ENCODE measurements at places on chromosomes 16 and 17.
A peak's percentile ranks its signal among the peaks of the same experiment; 100 is the strongest.

DNA sequence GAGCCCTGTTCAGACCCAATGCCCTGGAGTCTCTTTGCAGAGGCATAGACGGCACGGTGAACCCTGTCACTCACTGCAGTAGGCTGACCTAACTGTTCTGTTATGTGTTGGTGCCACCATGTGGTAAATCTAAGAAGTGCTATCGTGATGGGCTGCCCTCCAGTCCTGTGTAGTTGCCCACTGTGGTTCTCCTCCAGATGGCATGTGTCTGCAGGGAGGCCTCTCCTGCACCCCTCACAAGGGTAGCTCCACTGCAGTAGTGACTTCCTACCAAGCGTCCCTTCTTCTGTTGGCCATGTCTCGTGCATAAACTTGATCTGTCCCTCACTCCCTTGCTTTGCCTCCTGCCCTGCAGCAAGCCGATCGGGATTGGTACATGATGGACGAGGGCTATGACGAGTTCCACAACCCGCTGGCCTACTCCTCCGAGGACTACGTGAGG lies 5.8 kb downstream of the DHX38 start:
- DNase-seq = peak; percentile 76

DNA sequence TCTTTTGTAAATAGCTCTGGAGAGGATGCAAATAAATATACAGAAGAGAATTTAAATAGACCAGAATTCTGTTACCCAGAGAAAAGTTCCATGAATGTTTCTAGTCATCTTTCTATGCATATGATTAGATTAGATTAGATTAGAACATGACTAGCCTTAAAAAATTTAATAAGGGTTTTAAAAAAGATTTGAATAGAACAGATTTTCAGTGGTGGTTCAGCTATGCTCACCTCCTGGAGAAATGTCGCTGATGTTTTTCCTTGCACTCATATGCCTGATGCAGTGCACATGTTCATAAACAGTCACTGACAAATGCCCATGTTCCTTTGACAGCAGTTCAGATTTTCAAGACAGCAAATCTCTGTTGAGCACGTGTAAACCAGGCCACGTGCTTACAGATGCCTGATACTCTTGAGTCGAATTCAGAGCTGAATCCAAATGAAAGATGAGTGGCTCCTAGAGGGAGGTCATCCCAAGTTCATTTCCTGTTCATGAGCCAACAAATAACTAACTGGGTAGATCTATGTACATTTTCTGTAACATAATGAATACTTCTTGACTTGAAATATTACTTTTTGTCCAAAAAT lies 19.9 kb upstream of the RAB11FIP4 start:
- DNase-seq = no peak

- peak; percentile 88 for DNase-seq
Observed at GRCh38 chr17:42819939-42820535, 4.0 kb downstream of the BECN1 start.

GRCh38 chr17:7460850-7461660 lies 16.2 kb downstream of the CHRNB1 start:
- DNase-seq = peak; percentile 78

DNA sequence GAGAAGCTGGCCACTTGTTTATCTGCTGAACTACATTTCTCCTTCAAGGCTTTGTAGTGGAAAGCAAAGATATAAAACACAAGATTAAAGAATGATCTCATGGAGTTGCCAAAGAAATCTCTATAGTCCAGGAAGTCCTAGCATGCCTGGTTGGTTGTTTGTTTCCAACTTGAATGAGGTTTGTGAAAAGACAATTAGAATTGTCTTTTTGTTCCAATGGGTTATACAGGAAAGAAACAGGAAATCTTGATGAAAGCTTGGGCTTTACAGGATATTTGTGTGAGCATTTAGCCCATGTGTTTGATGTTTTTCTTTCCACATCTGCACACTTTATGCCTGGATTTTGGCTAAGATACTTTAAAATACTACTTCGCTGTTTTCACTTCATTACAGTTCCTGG lies 273.4 kb downstream of the CEP112 start:
- DNase-seq = no peak

DNA sequence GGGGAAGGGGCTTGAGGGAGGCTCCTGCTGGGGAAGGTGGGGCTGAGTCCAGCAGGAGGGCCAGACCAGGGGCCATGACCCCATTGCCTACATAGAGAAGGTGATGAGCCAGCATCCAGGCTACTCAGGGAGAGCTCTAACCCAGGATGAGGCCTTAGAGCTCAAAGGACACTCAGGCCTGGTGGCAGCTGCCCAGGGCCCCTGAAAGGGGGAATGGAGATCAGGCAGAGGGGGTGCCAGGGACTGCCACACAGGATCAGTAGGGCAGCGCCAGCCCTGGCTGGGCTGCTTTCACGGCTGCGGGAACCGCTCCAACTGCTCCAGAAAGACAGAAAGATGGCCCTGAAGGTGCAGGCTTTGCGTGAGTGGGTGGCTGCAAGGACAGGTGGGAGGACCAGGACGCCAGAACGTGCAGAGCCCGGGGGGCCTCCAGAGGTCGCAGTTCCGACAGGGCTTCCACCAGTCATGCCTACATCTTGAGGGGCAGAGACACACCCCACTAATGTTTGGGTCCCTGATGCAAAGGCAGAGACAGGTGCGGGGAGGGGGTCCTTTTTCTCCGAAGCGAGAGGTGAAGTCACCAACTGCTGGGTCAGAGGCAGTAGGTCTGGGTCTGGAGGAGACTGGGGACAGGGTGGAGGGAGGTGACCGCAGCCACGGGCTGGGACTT lies 882 bp upstream of the ATP6V0C start:
- peak; percentile 67 for DNase-seq

- peak; percentile 57 for DNase-seq
Observed at GRCh38 chr16:74749291-74750055, 25.1 kb downstream of the FA2H start.

DNA sequence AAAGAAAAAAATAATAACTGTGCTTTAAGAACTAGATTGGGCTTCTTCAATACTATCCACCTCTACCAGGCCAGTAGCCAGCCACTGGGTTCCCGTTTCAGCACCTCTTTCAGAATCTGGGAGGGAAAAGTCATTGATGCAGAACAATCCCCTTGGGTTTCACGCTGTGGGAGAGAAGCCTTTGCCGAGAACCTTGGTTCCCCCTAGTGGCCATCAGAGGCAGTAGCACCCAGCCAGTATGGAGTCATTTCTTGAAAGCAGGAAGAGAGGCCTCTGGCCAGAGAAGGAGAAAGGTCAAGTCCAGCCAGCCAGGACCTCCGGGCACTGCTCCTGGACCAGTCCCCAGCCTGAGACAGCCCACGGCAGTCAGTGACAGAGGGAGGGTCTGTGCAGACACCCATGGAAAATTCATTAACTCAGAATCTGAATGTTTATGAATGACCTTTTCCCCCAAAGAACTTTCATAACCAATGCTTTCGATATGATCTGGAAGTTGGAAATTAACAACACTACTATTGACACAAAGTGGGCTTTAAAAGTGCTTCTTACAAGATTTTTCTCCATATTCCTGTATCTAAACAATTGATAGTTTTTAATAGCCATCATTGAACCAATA lies 51.2 kb upstream of the CDH5 start:
- peak; percentile 89 for DNase-seq

DNA sequence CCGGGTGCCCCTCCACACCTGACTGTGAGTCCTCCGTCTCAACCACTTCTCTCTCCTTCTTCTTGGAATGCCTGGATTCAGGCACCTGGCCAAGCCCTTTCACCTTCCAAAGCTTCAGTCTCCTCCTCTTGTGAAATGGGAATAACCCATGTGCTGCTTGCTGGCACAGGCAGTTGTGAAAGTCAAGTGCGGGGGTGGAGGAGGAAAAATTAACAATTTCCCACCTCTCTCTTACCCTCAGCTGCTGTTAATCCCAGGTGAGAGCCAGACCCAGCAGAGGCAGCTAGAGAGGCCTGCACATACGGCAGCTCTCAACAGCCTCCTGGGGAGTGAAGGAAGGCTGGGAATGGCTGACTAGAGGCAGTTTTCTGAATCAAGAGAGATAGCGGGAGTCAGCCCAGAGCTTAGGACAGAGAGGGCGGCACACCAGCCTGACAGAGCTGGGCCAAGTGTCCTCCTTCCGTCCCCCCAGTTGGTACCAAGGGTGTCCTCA lies 77.9 kb upstream of the LGALS9 start:
- DNase-seq = no peak

GRCh38 chr16:72188541-72188940 lies 16.6 kb upstream of the PMFBP1 start:
- no peak for DNase-seq

GRCh38 chr16:3841729-3842508 lies 38.6 kb downstream of the CREBBP start:
- no peak for DNase-seq

DNA sequence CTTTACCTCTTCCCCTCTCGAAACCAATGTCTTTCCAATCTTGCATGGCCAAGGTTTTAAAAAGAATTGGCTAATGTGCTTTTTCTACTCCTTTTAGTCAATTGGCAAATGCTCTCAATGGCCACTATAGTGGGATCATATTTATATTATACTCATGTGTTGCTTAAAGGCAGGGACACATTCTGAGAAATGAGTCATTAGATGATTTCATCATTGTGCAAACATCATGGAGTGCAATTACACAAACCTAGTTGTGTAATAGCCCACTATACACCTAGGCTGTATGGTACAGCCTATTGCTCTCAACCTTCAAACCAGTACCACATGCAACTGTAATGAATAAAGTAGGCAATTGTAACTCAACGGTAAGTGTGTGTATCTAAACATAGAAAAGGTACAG lies 180.9 kb downstream of the HS3ST3A1 start:
- DNase-seq = no peak

GRCh38 chr16:47342055-47342454 lies 118.8 kb downstream of the ITFG1 start:
- no peak for DNase-seq
